ENCODE measurements at places on chromosomes 12 and 14.

- DNase-seq: no peak
These were observed 62.5 kb upstream of the PYGL start for GRCh38 chr14:51006781-51007211.

- DNase-seq: no peak
These were observed 47.6 kb downstream of the PTPN21 start for GRCh38 chr14:88507208-88507607.

- no peak for DNase-seq
These were observed 108.5 kb upstream of the SOX5 start for GRCh38 chr12:24057920-24058476.

GRCh38 chr12:130658145-130658911 lies 57.8 kb downstream of the RIMBP2 start:
- no peak for DNase-seq

- no peak for DNase-seq
These were observed 95.9 kb downstream of the TSPAN9 start for GRCh38 chr12:3173008-3173553.
